Activated T-helper 1 cell treated with anti-CD3 and anti-CD28 coated beads, Interleukin-12 subunit alpha, Interleukin-12 subunit beta, Interleukin-2, Interleukin-4 antibody, amounts not matched to agents 30 ng/mL and 10 ng/mL and 1 ng/mL, durations not matched to agents 14 hours and 24 hours and 36 hours (primary cell): ENCODE measurements at places on chromosomes 7 and 10.

- no peaks in the 10 kb centered on the region for H3K4me1 ChIP-seq
- H3K27me3 ChIP-seq: no peaks in the 10 kb centered on the region
- H3K27ac ChIP-seq: no peak overlapping the region
These were observed 21.8 kb downstream of the NT5C2 start for GRCh38 chr10:103171278-103171677.

DNA sequence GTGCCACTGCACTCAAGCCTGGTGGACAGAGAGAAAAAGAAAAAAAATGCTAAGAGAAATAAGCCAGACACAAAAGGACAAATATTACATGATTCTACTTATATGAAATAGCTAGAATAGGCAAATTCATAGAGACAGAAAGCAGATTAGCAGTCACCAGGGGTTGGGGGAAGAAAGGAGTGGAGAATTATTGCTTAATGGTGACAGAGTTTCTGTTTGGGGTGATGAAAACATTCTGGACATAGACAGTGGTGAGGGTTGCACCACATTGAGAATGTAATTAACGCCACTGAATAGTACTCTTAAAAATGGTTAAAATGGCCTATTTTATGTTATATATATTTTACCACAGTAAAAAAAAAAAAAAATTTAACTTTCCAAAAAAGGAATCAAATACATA, 6.4 kb upstream of the NT5C2 start:
- no peak for DNase-seq
- no peaks in the 10 kb centered on the region for H3K36me3 ChIP-seq
- no peak overlapping the region for H3K4me3 ChIP-seq
- H3K4me1 ChIP-seq: peaks cover 22% of the 10 kb centered on the region
- H3K27me3 ChIP-seq: peaks cover 2% of the 10 kb centered on the region

GRCh38 chr10:130487566-130487965, 351.4 kb downstream of the GLRX3 start:
- H3K36me3 ChIP-seq: no peaks in the 10 kb centered on the region
- no peak overlapping the region for H3K4me3 ChIP-seq
- H3K27me3 ChIP-seq: no peaks in the 10 kb centered on the region
- no peak overlapping the region for H3K27ac ChIP-seq
- H3K4me1 ChIP-seq: no peaks in the 10 kb centered on the region

DNA sequence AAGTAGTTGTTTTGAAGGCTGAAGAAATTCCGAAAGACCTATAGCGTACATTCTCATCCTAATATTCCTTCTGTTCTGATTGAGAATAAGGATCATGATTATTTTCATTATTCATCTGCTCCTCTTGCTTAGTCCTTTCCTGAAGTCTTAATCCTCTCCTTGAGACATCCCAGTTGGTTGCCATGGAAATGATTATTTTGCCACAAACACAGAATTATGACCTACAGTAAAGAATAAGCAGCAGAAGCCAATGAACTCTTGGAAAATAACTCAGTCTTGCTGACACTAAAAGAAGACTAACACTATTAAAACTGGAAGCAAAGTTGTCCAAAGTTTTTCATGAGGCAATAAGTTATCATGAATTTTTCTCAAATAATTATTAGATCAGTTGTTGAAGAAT, 47.8 kb upstream of the JAZF1 start:
- no peak overlapping the region for H3K27ac ChIP-seq

GRCh38 chr10:101284101-101284743, 55.0 kb upstream of the LBX1 start:
- DNase-seq: no peak
- no peaks in the 10 kb centered on the region for H3K4me1 ChIP-seq
- H3K4me3 ChIP-seq: no peak overlapping the region
